ENCODE measurements at places on chromosomes 5 and 9. TPM values are rescaled to one million over a fixed set of nuclear protein-coding genes. Genes with fewer than 3 reads are reported as not detected.

Gene CARTPT
- total RNA-seq = 12.7 TPM

Gene ANKRD33B
- total RNA-seq = 7.2 TPM

Gene TMEFF1
- not detected for total RNA-seq

Gene KCNMB1
- 30.8 TPM for total RNA-seq

Gene ADAMTSL1
- 12.3 TPM for total RNA-seq

Gene ROR2
- 0.32 TPM for total RNA-seq

Gene KCNT1
- total RNA-seq = not detected

Gene PTGS1
- total RNA-seq = 13.0 TPM

Gene PKD2L2
- total RNA-seq = not detected

Gene FCHSD1
- total RNA-seq = 127 TPM

Gene OLFML2A
- 129 TPM for total RNA-seq

Gene LCN15
- total RNA-seq = not detected

Gene SOX30
- not detected for total RNA-seq

Gene ARHGEF39
- 1.1 TPM for total RNA-seq

Gene CFAP157
- not detected for total RNA-seq

Gene CCDC192
- total RNA-seq = not detected

Gene CDC14B
- total RNA-seq = 47.8 TPM

Gene TRAF1
- total RNA-seq = 16.7 TPM

Gene FSD1L
- total RNA-seq = 0.43 TPM

Gene TAF1L
- not detected for total RNA-seq

Gene GPR150
- total RNA-seq = 9.6 TPM

Gene ITGA1
- 42.7 TPM for total RNA-seq

Gene TAF11L10
- total RNA-seq = not detected

Gene CTXN3
- not detected for total RNA-seq

Gene MRPS30
- 39.9 TPM for total RNA-seq

Gene AK8
- total RNA-seq = not detected

Gene UIMC1
- 32.5 TPM for total RNA-seq

Gene COL23A1
- 4.3 TPM for total RNA-seq

Gene KIAA0825
- total RNA-seq = 2.4 TPM

Gene KIF4B
- total RNA-seq = not detected

Gene RLN2
- not detected for total RNA-seq

Gene CDKN2B-AS1
- total RNA-seq = not detected

Measured in ascending aorta (tissue), 2 donors.